ENCODE measurements at places on chromosomes 1 and 21.

DNA sequence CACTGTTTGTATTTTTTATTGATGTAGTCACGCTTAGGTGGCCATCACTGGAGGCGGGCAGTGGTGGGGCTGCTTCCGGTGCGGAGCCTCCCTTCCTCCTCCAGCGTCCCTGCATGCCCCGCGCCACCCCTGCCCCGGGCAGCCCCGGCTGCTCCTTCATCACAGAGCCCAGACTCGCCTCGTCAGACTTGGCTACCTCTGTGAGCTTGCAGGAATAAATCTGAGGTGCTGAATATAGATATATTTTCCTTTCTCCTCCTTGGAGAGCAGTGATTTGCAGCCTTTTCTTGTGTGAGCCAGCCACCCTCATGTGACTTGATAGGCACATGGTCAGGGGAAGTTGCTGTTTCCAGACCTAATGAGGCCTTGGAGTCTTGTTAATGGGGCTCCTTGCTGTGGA is 412.7 kb upstream of the VAMP3 start:
- no peak for DNase-seq

- DNase-seq, result no peak
Measured at GRCh38 chr1:4267381-4268261, 367.5 kb upstream of the C1orf174 start.

GRCh38 chr1:61638911-61639605 is 85.9 kb downstream of the TM2D1 start:
- DNase-seq, result no peak

- no peak for DNase-seq
Measured at GRCh38 chr21:40356644-40357043, 489.4 kb downstream of the PCP4 start.

GRCh38 chr1:205073511-205073910 is 10.7 kb downstream of the TMEM81 start:
- DNase-seq, result no peak

DNA sequence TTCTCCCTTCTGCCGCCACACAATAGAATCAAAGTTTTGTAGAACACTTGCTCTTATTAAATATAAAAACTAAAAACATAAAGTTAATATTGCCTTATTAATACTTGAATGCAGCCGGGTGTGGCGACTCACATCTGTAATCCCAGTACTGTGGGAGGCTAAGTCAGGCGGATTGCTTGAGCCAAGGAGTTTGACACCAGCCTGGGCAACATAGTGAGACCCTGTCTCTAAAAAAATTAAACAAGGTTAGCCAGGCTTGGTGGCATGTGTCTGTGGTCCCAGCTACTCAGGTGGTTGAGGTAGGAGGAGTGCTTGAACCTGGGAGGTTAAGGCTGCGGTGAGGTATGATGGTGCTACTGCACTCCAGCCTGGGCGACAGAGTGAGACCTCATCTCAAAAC is 13.2 kb upstream of the HHAT start:
- DNase-seq, result no peak

DNA sequence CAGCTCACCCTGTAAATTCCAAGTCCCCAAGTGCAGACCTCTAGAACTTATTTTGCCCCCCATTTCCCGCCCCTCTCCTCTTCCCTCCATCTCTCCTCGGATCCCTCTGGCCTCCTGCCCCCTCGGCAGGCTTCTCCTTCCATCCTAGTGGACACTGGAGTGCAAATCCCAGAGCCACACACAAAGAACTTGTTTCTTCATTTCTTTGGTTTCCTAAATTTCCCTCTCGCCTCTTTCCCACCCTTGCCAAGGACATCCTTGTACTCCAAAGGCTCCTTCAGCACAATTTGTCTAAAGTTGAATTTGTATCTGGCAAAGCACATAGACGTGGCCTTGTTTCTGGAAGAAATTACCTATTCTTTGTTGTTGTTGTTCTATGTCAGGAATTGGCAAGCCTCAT is 17.5 kb downstream of the UMODL1 start:
- no peak for DNase-seq

DNA sequence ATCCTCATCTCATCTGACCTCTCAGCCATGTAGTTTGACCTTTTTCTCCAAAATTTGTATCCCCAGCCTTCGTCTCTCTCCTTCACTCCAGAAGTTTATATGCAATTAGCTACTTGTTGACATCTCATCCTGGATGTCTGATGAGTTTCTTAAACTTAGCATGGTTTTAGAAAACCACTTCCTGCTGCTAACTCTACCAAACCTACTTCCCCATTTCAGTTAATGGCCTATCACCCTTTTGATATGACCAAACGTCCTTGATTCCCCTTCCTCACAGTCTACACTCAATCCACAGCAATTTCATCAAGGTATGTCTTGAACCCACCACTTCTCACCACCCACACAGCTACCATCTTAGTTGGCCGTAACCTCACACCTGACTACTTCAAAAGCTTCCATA is 121.9 kb downstream of the LRRC40 start:
- DNase-seq, result no peak

GRCh38 chr21:31869750-31870149 is 3.1 kb upstream of the HUNK start:
- no peak for DNase-seq

DNA sequence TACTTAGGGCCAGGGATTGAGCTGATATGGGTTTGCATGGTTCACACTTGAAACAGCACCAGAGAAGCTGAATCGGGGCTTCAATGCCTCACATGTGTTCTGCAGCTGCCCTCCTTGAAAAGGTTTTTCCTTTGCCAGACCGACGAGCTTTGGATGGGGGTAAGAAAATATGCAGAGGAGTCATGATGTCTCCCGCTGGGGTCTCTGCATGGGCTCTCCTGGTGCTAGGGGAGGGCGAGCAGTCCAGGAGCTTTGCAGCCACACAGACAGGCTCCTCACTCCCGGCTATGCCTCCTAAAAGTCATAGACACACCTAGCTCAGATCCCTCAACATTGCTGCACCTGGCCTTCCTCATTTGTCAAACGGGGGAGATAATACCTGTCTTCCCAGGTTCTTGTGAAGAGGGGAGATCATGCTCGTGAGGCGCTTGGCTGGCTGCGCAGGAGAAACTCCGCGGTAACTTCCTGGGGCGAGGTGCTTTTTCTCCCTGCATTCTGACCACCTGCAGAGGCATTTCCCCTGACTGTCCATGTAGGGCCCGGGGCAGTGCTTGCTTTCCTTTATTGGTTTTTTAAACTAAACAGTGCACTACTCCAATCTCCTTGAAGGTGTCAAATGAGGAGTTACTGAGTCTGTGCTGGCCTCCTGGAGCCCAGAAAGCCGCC is 112.4 kb downstream of the PLXNA2 start:
- DNase-seq, result no peak

DNA sequence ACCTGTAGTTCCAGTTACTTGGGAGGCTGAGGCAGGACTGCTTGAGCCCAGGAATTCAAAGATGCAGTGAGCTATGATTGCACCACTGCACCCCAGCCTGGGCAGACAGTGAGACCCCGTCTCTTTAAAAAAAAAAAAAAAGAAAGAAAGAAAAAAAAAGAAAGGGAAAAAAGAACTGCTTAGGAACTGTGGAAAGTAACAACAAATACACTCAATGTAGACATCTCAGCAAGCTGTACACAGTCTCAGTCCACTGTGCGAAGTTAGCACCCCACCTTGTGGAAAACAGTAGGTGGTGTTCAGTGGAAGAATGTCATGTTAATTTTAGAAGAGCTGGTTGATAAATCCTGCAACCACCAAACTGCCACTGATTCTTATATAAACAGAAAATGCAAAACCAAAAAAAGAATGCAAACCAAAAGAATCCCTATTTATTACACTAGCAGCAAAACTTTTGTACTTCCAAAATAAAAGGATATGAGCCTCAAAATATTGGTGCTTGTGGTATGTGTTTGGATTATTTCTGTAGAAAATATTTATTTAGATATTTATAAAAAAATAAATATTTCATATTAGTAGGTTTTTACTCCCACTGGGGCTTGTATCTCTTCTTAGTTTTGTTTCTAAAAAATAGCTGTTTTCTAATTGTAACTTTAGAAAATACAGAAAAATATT is 31.1 kb downstream of the ALG14 start:
- DNase-seq, result peak; percentile 70
